ENCODE measurements at places on chromosomes 5 and 9. TPM values are rescaled to one million over a fixed set of nuclear protein-coding genes. Genes with fewer than 3 reads are reported as not detected.

The OR1Q1 gene
- not detected for total RNA-seq

The TYRP1 gene
- total RNA-seq = 25.1 TPM

The ITGA2 gene
- total RNA-seq = 2.3 TPM

DNA sequence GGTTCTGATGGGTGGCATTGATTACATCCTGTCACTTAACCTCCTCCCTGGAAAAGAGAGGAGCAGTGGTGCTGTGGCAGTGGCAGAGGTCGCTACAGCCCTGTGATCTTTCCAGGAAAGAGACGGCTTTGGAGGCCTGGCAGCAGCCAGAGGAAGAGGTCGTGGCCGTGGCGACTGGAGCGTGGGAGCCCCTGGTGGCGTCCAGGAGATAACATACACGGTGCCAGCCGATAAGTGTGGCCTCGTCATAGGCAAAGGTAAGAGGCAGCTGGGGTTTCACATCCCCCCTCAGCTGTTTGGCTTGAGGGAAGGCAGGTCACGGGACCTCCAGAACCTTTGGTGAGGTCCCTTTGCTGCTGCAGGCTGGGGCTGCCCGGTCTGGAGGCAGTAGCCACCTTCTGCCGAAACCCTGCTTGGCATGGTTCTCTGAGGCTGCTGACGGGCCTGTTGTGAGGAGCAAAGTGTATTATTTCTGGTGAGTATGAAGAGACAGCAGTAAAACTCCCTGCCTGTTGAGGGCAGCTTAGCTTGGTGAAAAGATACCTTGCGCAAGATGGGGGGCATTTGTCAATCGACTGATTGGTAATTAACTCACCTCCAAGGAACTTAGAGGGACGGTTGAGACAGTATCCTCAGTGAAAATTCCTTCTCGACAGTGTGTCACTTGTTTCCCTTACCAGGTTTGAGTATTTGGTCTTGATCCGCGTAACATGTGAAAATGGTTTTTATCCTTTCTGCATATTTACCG lies 38.0 kb upstream of the PRDM12 start:
- no peak for DNase-seq

GRCh38 chr5:14595189-14595588 lies 13.6 kb downstream of the OTULINL start:
- DNase-seq = no peak

GRCh38 chr9:109792951-109793546 lies 13.1 kb downstream of the PALM2AKAP2 start:
- no peak for DNase-seq

DNA sequence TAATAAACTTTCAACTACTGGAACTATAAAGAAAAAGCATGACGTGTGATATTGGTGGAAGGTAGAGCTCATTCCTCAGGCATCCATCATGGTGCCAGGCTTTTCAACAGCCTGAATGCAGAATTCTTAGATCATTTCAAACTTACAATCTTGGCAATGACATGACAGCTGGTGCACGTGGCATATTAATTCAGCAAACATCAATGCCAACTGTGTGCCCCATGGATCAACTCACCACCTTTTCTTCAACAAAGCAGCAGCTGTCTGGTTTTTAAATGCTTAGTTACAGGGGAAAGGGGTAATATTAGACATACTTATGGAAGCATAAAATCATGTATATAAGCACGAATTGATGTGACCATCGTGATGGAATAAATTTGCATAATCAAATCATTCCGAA lies 56.0 kb upstream of the OR13F1 start:
- DNase-seq = no peak

The IFNA2 gene
- not detected for total RNA-seq

DNA sequence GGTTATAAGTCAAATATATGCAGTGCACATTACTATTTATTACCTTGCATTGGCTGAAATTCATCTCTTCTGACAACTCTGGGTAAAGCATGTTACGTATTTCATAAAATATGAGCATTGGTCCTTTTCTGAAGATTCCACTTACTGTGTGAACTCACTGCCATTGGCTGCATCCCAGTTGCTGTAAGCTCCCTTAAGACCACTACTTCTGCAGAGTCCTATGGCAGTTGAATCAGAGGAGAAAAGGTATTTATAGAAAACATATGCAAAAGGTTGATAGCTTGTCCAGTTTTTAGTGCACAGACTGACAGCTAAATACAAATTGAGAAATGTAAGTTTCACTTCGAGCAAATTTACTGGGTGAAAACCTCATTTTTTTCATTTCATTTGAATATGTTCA lies 394.6 kb upstream of the ARRDC3 start:
- no peak for DNase-seq

The SLC46A2 gene
- 0.43 TPM for total RNA-seq

GRCh38 chr5:74943905-74944304 lies 77.7 kb upstream of the FAM169A start:
- no peak for DNase-seq

The PCDHB16 gene
- total RNA-seq = 5.3 TPM

GRCh38 chr5:109917154-109917546 lies 227.4 kb downstream of the MAN2A1 start:
- DNase-seq = no peak

DNA sequence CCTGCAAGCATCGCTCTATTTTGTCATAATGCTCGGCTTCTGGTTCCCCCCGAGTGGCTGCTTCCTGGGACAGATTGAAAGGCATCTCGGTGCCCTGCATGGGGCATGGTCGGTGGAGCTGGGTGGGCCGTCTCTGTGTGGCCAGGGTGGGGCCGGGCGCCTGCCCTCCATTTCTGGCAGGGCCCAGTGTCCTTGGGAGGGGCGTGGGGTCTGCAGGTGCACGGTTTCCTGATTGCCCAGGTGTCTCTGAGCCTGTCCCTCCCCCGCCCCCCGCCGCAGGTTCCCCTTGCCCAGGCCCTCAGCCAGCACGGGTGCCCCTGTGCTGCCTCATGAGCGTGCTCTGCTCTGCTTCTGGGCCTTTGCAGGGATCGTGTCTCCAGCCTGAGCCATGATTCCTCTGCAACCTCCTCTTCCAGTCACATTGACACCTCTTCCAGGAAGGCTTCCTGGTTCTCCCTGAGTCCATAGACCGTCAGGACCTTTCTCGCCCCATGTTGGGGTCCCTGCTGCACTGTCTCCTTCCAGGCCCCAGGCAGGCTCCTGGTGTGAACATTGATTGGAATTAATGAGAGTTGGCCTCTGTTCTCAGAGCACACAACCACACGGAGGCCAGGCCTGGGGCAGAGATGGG lies 90.2 kb downstream of the RXRA start:
- no peak for DNase-seq

The INSL4 gene
- not detected for total RNA-seq

GRCh38 chr5:27571681-27572080 lies 533.3 kb upstream of the CDH9 start:
- DNase-seq = no peak

DNA sequence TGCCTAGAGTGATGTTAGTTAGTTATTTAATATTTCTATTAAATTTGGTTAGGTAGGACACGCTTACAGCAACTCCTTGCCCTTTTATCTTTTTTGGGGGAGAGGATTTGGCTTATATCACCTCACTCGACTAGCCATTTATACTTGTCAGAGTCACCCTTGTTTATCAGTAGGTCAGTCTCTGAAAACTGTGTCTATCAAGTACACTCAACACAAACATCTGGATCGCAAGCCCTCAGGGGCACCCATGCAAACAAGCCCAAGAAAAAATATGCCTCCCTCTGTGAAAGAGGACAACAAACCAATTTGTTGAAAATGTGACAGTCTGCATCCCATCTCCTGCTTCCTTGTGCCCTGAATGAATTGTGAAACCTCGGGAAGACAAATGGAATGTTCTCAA lies 139.9 kb downstream of the PLCXD3 start:
- DNase-seq = no peak

The FOXD4L6 gene
- total RNA-seq = not detected

GRCh38 chr9:613771-614347 lies 227.6 kb upstream of the DMRT1 start:
- peak; percentile 87 for DNase-seq

The TIFAB gene
- not detected for total RNA-seq

DNA sequence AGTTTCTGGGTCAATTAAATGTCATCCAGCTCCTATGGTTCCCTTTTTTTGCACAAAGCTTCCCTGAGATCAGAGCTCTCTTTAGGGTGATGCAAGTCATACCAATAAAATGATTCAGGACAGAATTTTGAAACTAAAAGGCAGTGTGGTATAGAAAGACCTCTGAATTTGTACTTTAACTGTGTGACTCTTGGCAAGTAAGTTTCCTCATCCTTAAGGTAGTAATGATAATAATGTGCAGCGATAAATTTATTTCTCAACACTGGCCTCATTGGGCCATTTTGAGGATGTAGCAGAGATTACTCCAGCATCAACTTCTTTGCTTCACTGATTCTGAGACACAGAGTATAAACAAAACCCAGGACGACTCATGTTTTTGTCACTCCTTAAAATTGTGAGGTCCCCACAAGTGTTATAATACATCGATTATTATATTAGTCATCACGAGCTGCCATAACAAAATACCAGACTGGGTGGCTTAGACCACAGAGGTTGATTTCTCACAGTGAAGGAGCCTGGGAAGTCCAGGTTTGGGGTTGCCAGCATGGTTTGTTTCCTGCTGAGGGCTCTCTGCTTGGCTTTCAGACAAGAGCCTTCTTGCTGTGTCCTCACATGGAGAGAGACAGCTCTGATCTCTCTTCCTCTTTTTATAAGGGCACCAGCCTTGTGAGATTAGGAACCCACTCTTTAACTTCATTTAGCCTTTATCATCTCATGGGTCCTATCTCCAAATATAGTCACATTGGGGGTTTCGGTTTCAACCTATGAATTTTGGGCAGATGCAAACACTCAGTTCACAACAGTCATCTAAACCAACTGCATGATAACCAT lies 293.0 kb downstream of the ZNF608 start:
- no peak for DNase-seq

DNA sequence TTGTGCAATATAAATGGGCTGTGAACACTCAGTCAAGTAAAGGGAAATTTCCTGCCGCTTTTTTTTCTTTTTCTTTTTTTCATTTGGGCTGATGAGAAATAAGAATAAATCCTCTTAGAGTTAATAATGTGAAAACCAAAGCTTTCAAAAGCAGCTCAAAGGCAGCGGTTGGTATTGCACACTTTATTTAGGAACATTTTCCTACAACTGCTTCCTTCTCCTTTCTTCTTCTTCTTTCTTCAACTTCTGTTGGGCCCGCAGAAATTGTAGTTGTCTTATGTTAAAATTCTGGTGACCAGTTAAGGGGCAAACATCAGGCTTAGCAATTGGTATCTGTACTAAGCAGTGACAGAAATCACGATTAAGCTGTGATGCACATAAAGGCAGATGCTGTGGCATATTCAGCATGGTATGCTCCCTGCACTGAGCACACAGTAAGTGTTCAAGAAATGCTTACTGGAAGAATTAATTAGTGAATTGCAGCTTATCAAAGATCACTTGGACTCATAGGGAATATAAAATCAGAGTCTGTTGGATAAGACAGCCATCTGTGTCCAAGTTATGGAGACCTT lies 85.4 kb downstream of the ANKRD55 start:
- no peak for DNase-seq

The WDR38 gene
- total RNA-seq = not detected

DNA sequence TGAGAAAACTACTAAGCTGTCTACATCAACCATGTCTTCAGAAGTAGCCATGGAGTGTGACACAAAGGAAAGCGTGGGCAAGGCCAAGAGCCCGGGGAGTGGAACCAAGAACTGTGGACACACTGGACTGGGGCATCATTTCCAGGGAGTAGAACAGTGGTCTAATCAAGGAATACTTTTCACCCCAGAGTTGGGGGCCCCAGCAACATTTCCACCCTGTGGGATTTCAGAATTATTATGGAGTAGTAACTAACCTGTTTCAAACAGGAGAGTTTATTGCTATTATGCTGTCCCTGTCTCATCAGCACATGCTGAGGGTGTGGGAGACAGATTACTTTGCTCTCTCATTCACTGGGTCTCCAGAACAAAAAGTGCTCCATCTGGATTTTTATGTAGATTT lies 58.0 kb upstream of the FSTL4 start:
- no peak for DNase-seq

DNA sequence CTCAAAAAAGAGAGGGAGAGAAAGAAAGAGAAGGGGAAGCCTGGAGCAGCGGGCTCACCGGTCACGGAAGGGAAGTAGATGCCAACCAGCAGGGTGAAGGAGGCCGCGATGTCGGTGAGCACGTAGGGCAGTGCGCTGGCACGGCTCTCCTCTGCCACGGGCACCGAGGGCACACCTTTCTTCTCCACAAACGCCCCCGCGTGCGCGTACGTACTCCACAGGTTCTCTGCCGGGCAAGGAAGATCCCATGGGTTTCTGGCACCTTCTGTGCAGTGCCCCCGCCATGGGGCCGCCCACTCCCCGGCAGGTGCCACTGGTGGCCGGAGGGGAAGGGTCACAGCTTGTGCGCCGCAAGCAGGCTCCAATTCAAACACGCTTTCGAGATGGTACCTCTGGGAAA lies 30.3 kb downstream of the SLC12A7 start:
- no peak for DNase-seq

The OTULINL gene
- total RNA-seq = 1.6 TPM

The OCLN gene
- total RNA-seq = 3.2 TPM

The TMEFF1 gene
- total RNA-seq = not detected

- DNase-seq = no peak
These were observed 67.2 kb upstream of the IFNE start for GRCh38 chr9:21549251-21549765.

The PCDHA4 gene
- total RNA-seq = 0.43 TPM

- no peak for DNase-seq
These were observed 61.4 kb downstream of the FOXD1 start for GRCh38 chr5:73387149-73387591.

- peak; percentile 70 for DNase-seq
These were observed 89.2 kb upstream of the PRLR start for GRCh38 chr5:35319333-35320002.

- no peak for DNase-seq
These were observed 1.5 kb downstream of the NFIL3 start for GRCh38 chr9:91421971-91422757.

DNA sequence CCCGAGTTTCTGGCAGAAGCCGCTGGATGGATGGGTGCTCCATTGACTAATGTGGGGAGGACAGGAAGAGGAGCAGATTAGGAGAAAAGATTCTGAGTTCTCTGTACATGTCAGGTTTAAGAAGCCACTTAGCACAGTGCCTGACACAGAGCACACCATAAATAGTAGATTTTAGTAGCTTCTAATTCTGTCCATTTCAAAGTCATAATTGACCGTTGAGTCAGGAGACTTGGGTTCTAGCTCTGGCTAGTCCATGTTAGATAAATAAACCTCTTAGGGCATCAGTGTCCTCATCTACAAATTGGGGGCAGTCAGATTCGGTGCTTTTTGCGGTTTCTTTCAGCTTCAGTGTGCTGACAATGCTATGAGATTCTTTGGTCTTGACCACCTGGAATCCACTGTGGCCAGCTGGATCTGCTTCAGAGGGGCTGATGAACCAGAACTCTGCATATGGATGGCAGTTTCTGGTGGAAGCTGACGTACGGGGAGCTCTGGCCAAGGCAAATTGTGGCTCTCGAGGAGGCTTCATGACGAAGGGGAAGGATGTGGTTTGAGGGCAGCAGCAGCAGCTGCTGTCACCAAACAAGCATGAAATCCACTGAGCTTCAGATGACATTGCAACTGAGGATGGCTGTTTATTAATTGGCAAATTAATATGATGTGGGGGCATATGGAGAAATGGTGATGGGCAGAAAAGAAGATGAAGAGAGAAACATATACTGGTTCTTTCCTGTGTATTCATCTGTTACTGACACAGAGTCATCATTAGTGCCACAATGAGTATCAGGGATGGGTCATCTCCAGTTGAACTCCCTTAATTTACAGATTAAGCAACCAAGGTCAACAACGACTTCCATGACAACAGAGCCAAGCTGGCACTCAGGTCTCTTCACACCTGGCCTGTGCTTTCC lies 134.4 kb downstream of the AOPEP start:
- DNase-seq = no peak

The LCN15 gene
- total RNA-seq = 1.4 TPM
